ENCODE measurements at places on chromosomes 16 and 17.

- DNase-seq = no peak
Observed at GRCh38 chr17:59840329-59841090, 52.2 kb downstream of the TUBD1 start.

DNA sequence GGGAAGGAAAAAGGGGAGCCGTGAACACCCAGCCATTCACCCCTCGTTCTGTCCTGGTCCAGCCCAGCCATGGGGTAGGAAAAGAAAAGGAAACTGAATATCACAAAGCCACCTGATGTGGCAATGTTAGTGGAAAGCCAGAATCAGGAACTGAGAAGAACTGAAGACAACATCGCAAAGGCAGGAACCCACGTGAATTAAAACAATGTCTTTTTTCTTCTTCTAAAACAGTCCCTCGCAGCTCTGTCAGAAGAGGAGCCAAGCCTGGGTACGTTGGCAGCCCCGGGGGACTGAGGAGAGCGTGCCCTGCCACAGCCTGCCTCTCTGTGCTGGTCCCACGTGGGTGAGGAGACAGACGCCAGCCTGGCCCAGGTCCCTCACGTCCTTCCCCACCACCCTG lies 55.0 kb downstream of the ZNF423 start:
- DNase-seq = no peak

- no peak for DNase-seq
Observed at GRCh38 chr16:14405611-14406537, 224.2 kb downstream of the PARN start.

DNA sequence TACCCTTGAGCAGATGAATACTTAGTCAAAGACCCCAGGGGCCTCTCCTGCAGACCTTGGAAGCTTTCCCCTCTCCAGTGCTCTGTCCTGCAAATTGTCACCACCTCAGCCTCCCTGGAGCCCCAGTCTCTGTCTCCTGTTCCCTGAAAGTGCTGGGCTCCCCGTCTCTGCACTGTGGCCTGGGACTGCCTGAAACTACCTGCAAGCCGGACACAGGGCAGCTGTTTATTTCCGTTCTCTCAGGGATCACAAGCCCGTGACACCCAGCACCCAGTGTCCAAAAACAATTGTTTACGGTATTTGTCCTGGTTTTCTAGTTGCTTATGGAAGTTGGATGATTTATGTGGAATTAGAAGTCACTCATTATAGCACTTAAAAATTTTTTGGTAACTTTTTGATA lies 81.6 kb upstream of the CHMP6 start:
- no peak for DNase-seq

DNA sequence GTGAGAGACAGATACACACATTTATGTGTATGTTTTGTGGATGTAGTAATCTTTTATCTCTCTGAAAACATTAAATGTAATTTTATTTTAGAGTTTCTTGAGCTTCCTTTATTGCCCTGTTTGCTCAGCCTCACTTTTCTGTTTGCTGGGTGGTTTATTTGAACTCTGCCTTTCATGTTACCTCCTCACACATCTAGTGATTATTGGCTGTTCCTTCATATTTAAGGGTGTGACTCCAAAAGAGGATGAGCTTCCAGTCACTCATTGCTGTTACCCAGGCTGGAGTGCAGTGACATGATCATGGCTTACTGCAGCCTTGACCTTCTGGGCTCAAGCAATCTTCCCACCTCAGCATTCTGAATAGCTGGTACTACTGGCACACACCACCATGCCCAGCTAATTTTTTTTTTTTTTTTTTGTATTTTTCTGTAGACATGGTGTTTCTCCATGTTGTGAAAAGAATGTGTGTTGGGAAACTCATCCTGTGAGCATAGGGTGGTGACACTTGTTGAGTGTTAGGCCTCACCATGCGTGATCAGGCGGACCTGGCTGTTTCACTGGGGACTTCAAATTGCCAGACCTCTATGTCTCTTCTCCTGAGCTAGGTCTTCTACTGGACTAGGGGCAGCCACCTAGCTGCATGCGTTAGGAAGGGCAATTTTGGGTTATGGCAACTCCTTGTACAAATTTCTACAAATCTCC lies 37.8 kb downstream of the GOSR1 start:
- DNase-seq = no peak

- DNase-seq = no peak
Observed at GRCh38 chr16:87780385-87780989, 14.7 kb upstream of the KLHDC4 start.

DNA sequence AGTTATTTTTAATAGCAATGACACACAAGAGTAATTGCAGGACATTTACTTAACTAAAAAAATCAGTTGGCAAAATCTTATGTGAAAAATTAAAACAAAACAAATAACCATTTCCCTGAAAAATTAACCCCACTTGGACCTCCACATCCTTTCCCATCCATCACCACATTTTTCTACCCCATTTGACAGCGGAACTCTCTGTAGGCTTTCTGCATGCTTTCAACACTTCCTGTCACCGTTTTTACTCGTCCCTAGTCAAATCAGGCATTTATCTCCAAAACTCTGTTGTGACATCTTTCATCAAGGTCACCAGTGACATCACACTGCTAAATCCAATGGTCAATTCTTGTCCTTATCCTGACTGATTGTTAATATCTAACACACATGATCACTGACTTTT lies 27.5 kb downstream of the KCNJ16 start:
- no peak for DNase-seq

GRCh38 chr17:44324092-44324570 lies 492 bp downstream of the SLC25A39 start:
- DNase-seq = no peak

GRCh38 chr16:79097166-79097565 lies 503.4 kb downstream of the MAF start:
- no peak for DNase-seq

DNA sequence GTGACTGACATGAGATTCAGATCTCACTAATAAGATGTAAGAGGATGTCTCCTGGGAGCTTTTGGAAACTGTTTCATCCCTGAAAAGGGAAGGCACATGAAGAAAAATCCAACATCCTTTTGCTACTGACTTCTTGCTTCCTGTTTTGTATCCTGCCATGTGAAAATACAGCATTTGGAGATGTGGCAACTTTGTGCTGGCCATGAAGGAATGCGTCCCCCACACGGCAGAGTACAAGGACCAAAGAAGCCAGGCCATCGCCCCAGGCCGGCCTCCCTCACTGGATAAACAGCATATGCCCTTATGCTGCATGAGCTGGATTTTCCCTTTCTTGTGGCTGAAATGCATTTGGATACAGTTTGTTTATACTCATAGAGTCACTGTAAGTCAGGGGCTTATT lies 5.5 kb upstream of the HASPIN start:
- no peak for DNase-seq

DNA sequence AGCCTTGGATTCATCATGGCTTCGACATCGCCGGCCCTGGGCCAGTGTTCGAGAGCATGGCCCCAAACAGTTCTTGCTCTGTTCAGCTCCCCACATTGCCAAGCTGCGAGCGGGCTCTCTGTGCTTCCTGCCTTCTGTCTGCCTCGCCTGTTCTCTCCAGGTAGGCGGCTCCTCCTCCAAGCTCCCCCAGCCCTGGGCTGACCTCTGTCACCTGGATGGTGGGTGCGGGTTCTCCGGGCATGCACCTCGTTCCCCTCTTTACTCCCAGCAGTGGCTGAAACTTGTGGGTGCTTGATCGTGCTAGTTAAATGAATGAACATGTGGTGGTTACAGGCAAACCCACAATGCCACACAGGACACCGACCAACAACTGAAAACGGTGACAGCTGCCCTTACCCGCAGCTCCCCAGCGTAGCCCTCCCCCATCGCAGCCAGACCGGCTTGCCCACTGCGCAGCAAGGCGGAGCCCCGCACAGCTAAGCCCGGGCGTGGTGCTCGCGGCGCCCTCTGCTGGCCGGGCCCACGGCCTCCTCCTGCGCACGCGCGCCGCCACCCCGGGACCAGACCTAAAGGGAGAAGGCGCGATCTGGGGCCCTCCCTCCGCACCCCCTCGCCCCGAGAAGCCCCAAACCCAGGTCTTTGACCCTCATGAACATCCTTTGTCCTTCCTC lies 23.0 kb upstream of the EIF1 start:
- peak; percentile 77 for DNase-seq

DNA sequence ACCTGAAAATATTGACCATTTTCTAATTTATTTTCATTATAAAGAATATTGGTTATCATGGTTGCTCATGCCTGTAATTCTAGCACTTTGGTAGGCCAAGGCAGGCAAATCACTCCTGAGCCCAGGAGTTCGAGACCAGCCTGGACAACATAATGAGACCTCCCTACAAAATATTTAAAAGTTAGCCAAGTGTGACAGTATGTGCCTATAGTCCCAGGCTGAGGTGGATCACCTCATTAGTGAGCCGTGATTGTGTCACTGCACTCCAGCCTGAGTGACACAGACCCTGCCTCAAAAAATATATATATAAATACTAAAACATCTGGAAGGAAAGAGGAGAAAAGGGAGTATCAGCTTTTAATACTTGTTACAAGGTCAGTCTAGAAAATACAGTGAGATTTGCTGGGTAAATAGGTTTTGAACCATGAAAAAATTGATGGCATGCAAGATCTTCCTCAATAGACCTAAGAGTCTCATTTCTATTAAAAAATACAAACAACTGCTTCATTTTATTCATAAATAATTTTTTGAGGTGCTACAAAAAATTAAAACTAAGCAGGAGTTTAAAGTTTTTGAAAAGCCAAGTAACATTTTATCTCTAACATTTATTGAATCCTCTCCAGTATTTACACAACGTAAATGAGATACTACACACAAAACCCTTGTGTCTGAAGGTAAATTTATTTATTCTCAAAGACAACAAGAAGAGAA lies 47.7 kb downstream of the TUBD1 start:
- peak; percentile 44 for DNase-seq

DNA sequence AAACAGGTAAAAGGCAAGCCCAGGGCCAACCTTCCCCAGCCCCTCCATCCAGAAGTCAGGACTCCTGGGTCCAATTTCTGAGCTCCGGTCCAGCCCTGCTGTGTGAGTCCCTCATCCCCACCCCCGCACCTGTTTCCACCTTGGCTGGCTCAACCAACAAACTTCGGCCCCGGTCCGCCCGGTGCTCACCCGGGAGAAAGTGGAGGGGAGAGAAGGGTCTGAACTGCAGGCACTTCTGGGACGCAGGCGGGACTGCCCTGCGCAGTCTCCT lies 541 bp downstream of the RHBDF2 start:
- no peak for DNase-seq

- no peak for DNase-seq
Observed at GRCh38 chr17:80997424-80998117, 5.9 kb downstream of the CHMP6 start.

DNA sequence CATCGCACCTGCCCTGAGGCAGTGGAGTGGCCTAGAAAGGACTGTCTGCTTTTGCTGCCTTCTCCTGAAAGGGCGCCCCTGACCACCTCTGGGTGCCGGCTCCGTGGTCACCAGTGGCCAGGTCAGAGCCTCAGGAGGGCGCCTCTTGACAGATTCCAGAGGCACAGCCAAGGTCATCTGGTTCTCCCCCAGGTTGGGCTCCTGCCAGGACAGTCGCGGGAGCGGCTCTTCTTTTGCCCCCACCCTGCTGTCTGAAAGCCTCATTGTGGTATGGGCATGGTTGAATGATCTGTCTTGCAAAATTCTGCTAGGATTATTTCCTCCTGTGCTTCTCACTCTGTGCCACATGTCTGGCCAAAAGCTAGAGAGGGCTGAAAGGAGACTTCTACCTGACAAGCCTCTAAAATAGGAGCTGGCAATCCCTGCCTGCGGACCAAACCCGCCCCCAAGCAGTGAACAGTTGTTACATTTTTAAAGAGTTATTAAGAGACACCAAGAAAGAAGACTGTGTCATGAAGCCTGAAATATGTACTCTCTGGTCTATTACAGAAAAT lies 82.8 kb downstream of the SNX29 start:
- no peak for DNase-seq

DNA sequence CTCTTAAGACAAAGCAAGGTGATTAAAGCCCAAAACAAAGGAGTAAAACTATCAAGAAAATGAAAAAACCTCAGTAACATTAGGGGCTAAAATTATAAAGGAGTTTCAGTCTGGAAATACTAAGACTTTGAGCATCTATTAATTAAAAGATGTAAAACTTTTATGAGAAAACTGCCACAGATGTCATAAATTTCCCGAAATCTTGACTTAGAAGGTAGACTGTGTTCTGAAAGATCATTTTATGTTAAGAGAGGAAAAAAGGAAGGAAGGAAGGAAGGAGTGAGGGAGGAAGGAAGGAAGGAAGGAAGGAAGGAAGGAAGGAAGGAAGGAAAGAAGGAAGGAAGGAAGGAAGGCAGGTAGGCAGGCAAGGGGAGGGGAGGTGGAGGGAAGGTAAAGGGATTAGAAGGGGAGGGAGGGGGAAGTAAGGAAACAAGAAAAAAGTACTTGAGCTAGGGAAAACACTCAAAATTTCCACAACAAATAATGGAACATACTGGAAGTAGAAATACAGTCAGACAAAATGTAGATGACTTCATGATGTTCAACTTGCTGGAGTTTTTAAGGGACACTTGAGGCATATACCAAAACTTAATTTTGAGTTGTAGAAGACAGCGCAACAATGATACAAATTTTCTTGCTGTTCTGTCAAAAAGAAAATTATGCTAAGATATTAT lies 2.0 kb downstream of the KRTAP4-5 start:
- no peak for DNase-seq

DNA sequence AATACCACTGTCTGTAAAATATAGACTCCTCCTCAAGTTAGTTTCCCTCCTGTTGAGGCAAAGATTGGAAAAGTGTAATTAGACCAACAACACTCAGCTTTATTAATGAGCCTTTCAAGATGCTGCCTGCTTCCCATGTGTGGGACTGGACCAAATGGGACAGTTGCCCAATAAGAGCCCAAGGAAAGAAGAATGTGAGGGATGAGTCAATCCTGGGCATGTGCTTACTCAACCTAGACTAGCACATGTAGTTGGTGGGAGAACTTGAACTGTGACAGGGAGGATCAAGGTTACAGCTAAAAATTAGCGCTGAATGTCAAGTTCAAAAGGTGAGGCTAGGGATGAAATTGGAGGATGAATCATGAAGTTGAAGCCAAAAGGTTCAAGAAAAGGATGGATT lies 435.5 kb downstream of the CA10 start:
- DNase-seq = no peak

DNA sequence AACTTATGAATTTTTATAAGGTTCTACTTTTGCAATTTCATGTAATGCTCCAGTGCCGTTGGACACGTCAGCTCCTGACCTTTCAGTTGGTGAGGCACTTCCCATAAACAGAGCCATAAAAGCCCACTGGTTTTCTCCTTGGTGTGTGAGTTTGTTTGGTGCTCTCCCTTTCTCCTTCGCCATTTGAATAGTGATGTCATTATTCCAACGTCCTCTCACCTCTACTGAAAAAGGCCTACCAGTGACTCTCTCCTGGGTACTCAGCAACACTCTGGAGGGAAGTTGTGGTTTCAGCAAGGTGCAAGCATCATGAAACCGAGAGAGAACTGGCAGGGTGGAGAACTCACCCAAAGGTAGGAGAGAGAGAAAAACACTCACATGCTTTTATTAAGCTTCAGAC lies 29.6 kb upstream of the HNF1B start:
- DNase-seq = no peak

GRCh38 chr16:81780350-81780749 lies 1.3 kb downstream of the PLCG2 start:
- no peak for DNase-seq

GRCh38 chr17:48725004-48725287 lies 2.0 kb downstream of the PRAC2 start:
- no peak for DNase-seq
